Left kidney (tissue), 8 donors: ENCODE measurements at places on chromosomes 16 and 17. TPM values are rescaled to one million over a fixed set of nuclear protein-coding genes. Genes with fewer than 3 reads are reported as not detected.

DNA sequence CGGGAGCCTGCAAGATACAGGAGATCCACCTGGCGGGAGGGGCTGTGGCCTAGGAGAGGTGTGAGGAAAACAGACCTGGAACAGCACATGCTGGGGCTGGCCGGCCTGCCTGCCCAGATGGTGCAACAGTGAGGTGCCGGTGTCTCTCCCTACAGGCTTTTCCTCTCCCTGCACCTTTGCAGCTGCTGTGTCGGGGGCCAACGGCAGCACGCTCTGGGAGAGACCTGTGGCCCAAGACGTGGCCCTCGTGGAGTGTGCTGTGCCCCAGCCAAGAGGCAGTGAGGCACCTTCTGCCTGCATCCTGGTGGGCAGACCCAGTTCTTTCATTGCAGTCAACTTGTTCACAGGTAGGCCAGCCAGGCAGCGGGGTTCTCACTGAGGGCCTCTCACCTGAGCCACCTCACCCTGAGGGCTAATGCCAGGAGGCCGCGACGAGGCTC lies 15.9 kb downstream of the RGS11 start:
- DNase-seq, result no peak

GRCh38 chr16:59611556-59611955 lies 877.4 kb upstream of the GOT2 start:
- DNase-seq, result no peak

DNA sequence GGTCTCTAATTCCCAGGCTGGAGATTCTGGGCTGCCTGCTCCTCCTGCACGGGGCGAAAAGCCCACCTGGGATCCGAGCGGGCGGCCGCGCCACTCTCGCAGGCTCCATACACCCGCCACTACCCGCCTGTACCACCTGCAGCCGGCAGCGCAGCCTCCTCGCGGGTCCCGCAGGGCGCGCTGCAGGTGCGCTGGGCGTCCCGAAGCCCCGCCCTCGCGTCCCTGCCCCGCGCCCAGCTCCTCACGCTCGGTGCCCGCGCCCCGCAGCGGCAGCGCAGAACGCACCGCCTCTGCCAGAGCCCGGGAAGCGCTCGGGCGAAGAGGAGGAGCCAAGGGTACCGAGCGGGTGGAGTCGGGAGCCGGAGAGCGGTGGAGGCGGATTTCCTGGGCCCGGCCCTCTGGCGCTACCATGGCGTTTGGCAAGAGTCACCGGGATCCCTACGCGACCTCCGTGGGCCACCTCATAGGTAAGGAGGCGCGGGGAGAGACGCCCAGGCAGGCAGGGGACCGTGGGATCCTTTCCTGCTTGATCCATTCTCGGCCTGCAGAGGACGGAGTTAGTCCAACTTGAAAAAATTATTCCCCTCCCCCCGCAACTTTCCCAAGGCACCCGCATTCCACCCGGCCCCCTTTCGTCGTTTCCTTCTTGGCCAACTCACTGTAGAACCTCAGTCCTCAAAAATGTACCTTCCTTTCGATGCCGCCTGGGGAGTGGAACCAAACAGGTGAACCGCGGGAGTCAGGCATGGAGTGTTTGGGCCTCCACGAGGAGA lies at the start of gene TOM1L1:
Gene TOM1L1, plus strand, starts transcription at position 396 of the 773 bp plus-strand sequence. Its CDS starts 14 bp downstream, at position 410.
- DNase-seq, result peak; percentile 75

GRCh38 chr16:997440-998051 lies 16.0 kb downstream of the SOX8 start:
- DNase-seq, result peak; percentile 81

GRCh38 chr17:207775-208174 lies 26.3 kb upstream of the DOC2B start:
- no peak for DNase-seq

Gene DNAAF1
- 7.1 TPM for polyA plus RNA-seq

Gene EPOP
- 1.6 TPM for polyA plus RNA-seq

Gene PLCG2
- 64.1 TPM for polyA plus RNA-seq

Gene KCNG4
- 0.07 TPM for polyA plus RNA-seq

Gene CCL17
- not detected for polyA plus RNA-seq
